ENCODE measurements at places on chromosomes 6 and 20.

DNA sequence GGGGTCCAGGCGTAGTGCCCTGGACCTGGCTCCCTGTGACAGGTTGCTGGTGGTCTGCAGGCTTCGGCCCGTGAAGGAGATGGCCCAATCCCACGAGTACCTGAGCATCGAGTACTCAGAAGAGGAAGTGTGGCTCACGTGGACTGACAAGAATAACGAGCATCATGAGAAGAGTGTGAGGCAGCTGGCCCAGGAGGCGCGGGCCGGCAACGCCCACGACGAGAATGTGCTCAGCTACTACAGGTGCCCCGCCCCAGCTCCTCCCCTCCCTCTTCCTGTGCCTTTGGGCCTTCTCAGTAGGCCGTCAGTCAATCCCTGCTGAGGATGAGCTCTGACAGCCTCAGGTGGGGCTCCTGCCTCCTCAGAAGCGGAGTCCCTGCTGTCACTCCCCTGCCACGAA, 42.6 kb downstream of the UQCC2 start:
- DNase-seq: no peak

DNA sequence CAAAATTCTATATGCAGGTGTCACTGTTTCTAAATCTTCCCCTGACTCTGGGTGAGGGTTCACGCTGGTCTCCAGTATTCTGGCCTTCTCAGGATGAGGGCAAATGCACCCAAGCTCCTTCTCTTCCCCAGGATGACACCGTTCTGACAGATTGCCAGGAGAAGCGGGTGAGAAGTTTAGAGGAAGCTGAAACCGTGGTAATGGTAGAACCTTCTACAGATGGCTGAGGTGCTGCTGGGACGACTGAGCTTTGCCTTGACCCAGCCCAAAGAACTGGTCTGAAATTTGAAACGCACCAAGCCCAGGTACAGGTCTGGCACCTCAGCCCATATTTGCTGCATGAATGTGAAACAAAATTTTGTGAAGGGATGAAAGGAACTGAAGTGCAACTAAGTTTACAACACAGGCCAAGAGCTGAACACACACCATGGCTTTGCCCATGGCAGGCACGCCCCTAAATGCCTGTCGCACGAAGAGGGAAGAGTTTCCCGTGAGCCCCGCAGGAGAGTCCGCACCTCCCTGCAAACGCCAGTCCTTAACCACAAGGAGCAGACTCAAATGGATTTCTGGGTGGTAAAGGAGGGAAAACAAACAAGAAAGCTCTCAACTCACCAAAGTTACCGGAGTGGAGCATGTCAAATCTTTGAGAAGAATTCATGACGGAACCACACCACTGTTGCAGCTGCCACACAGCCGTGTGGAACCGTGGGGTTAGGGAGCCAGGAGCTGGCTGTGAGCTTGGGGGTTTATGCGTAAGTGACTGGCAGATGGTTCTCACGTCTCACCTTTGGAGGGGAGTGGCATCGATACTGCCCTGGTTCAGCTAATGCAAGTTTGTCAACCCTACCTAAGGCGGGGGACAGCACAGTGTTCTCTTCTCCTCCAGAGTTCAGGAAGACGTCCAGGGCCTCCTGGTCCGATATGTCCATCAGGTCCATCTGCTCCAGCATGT, 138.9 kb downstream of the DTNBP1 start:
- DNase-seq: no peak

DNA sequence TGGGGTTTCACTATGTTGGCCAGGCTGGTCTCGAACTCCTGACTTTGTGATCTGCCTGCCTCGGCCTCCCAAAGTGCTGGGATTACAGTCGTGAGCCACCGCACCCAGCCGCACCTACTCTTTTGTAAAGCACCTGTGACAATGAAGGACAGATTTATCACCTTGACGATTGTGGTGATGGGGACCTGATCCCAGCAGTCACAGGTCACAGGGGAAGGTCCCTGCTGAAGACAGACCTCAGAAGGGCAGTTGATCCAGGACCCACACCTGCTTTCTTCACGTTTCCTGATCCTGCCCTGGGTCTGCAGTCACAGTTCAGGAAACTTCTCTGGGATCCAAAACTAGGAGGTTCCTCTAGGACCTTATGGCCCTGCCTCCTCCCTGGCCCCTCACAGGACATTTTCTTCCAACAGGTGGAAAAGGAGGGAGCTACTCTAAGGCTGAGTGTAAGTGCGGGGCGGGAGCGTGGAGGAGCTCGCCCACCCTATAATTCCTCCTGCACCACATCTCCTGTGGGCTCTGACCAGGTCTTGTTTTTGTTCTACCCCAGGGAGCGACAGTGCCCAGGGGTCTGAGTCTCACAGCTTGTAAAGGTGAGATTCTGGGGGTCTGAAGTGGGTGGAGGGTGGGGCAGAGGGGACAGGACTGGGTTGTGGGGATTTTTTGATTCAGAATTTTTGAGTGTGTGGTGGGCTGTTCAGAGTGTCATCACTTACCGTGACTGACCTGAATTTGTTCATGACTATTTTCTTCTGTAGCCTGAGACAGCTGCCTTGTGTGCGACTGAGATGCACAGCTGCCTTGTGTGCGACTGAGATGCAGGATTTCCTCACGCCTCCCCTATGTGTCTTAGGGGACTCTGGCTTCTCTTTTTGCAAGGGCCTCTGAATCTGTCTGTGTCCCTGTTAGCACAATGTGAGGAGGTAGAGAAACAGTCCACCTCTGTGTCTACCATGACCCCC, 3.0 kb downstream of the HLA-E start:
- DNase-seq: no peak

DNA sequence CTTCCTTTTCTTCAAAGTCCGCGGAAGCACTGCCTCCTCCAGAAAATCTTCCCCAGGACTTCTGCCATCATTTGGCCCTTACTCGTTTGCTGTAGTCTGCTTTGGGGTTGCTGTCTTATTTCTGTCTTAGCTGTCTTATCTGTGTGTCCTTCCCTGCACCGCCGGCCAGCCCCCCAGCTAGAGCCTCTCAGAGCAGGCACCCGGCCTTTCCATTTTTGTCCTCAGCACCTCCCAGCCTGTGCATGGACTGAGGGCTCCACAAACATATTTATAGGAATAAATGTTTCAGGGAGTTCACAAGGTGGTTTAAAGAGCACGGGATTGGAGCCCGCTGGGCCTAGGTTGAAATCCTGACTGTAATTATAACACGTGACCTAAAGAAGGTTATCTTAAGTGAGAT, 8.1 kb downstream of the GLP1R start:
- no peak for DNase-seq

- no peak for DNase-seq
Observed at GRCh38 chr6:13229205-13230085, 98.9 kb downstream of the TBC1D7 start.

- DNase-seq: no peak
Observed at GRCh38 chr20:46073443-46073842, 16.3 kb downstream of the NCOA5 start.

- no peak for DNase-seq
Observed at GRCh38 chr20:19566226-19566945, 191.7 kb upstream of the RIN2 start.

- DNase-seq: no peak
Observed at GRCh38 chr6:88365230-88365629, 199.1 kb upstream of the CNR1 start.

DNA sequence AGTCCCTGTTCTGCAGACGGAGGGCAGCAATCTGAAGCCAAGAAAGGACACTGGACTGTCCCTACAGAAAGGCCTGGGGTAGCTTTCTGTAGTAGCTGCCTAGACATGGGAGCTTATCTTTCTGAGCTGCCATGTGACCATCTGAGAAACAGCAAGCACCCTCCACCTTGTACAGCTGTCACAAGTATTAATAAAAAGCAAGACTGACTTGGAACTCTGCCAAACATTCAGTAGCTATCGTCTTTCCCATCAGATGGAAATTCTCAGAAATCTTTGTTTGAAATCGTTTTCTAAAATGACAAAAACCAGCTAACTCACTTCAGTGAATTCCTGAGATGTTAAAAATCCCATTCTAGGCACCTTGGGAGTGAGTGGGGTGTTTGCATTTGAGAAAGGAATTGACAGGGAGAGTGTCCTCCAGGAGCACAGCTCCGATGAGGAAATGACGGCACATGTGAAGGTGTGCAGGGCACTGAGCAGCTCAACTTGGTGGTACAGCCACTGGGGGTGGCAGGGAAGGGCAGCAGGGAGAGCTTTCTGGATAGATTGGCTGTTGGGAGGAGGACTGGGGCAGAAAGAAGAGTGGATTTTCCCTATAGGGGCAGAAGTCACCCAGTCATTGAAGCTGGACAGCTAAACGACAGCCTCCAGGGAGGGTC, 24.5 kb downstream of the ACSS1 start:
- no peak for DNase-seq

- DNase-seq: no peak
Observed at GRCh38 chr6:84967389-84967788, 203.0 kb upstream of the TBX18 start.

DNA sequence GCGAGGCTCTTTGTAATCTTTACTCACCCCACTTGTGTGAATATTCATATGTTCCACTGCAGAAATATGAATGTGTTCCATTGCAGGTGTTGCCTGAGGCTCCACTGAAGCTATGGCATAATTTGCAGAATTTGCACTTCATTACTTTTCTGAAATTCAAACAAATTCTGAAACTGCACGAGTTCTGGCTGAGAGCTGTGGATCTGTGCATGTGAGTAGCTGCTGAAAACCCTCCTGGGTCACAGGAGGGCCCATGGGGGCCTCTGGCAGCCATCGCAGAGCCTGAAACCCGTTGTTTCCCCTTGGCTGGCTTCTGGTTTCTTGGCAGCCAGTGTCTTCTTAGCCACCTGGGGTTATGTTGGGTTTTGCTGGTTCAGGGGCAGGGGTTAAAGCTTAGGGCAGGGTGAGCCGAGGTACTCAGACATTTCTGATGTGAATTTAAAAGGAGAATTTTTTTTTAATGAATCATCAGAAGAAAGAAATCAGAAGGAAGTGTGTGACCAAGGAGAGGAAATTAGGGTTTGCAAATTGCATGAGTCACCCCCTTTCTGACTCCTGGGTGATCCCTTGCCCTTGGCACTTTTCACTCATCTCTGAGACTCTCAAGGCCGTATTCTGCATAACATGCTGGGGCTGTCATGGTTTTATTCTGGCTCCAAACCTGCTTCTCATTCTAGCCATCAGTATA, 40.6 kb downstream of the TOX2 start:
- no peak for DNase-seq

DNA sequence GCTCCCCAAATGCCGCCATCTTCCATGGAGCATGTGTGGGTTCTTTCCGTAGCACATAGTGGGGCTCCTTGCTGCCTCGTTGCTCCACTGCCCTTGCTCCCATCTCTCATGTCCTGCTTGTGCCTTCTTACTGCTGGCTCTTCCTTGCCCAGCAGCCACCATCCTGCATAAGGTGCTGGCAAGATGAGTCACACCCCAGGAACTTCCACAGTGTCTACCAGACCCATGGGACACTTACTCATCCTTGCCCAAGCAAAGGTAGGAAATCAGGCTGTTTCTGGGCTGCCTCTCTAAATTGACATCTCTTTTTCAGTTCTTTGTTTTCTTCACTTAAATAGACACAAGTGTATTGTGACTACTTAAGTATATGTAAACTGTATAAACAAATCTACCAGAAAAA, 39.4 kb upstream of the RGS17 start:
- no peak for DNase-seq

DNA sequence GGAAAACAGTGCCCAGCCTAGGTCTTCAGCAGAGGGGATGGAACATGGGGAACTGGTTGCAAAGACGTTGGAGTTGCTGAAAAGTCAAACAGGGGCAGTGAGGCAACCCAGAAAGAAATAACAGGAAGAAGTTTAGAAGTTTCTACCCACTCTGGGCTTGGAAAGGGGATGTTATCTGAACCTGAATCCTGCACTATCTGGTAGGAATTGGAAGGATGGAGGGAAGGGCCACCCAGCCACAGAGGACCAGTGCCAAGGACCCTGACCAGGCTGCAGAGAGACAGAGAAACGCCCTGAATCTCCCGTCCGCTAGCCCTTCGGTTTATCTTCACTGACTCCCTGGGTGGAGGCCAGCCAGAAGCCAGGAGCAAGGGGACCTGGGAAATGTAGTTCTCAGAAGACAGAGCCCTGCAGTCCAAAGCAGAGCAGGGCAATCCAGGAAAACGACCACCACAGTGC, 217.3 kb upstream of the RREB1 start:
- DNase-seq: no peak

DNA sequence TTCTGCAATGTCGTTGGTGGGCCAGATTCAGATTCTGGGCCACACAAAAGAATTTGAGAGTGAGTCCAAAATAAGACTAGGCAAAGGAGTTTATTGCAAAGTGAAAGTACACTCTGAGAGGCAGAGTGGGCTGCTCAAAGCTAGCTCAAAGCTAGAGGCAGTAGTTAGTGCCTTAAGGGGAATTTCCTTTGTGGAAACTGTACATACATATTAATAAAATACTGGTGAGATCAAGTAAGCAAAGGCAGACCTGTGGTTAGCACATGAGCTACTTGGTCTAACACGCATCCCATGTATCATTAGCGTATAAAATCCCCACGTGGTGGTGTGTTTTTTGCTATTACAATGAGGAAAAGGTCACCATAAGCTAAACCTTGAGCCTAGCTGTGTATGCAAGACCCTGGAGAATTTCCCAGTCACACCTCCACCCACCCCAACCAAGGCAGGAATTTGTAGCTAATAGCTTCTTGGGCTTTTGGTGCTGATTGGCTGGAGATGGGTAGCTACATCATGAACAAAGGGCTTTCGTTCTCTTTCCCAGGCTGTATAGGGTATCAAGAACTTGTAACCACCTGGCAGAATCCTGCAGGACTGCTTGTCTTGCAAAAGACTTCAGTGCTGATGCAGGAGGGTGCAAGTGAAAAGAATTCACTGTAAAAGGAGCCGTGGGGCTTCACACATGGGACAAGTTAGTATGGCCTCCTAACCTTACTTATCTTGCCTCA, 14.7 kb upstream of the TRIM26 start:
- no peak for DNase-seq
